ENCODE measurements at places on chromosomes 13 and 19.

GRCh38 chr13:110356362-110356761 lies 49.3 kb downstream of the COL4A2 start:
- DNase-seq, result no peak

DNA sequence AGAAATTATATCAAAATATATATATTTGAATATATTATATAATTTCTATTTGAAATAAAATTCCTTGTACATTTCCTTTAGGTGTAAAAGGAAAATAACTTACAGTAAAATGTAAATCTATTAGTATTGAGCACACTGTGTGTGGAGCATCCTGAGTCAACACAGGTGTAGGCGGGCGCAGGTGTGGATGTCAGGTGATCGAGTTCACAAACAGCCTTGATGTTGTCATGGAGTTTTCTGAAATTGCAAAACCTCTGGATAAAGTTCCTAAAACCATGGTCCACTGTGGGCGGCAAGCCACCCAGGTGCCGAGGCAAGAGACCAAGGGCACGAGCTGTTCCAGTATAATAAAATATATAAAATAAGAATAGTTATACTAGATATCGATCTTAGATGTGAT lies 27.7 kb upstream of the MCF2L start:
- DNase-seq, result no peak

DNA sequence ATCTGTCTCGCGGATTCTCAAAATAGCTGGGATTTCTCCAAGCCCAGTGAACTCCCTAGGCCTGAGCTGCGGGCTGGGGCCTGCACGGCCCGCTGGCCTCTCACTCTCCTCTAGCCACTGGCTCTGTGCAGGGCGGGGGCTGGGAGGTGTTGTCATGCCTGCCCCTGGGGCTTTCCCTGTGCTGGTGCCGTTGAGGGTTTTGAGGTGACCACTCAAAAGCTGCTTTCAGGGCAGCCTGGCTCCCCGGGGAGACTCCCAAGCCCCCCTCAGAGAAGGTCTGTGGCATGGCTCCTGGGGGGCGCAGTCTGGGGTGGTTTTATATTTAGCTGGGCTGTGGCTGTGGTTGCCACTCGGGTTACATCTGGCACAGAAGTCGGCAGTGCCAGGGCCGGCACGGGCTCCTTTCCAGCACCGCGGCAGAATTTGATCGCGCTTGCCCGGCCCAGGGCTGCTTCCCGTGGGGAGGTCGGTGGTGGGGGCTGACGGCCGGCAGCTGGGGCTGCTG lies 10.0 kb downstream of the NDUFB7 start:
- DNase-seq, result peak; percentile 19

DNA sequence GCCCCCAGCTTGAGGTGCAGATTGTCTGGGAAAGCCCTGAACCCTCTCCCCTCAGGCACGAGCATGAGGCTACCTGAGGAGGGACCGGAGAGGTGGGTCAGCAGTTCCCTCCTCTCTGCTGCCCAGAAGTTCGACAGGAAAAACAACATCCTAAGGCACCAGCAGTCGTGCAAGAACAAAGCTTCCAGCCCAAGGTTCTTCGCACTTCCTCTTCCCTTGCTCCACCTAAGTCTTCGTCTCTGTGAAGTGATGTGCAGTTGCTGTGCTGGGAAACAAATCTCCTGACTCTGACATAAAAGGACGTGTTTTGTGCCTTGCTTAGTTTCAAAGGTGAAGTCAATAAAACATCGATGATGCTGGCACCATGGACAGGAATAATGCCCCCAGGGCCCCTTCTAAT lies 173.3 kb downstream of the USP12 start:
- no peak for DNase-seq

- DNase-seq, result peak; percentile 49
Observed at GRCh38 chr13:83086088-83086487, 796.2 kb downstream of the SLITRK1 start.

GRCh38 chr19:1250437-1251260 lies 2.3 kb downstream of the MIDN start:
- DNase-seq, result peak; percentile 60

DNA sequence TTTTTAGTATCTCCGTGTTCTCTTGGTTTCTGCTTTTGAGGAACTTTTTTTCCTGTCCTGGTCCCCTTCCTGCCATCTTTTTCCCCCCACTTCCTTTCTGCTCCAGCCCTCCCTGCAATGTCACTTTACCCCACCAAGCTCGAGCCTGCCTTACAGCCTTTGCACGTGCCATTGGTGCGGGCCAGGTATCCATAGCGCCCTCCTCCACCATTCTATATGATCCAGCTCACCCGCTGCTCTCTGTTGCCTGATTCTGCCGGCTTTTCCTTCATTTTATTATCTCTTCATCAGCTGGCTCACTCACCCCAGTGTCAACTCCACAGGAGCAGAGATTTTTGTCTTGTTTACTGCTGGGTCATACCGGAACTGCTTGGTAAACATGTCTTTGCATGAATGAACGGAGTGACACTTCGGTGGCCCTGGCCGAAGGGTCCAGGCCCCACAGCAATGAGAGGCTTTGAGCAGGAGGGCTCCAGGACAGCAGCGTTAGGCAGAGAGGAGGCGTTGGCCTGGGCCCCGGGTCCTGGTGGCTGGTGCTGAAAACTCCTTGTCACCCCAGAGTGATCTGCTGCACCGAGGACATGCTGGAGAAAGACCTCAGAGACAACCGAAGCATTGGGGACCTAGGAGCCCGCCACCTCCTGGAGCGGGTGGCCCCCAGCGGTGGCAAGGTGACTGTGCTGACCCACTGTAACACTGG lies 1.2 kb downstream of the MRI1 start:
- DNase-seq, result no peak

DNA sequence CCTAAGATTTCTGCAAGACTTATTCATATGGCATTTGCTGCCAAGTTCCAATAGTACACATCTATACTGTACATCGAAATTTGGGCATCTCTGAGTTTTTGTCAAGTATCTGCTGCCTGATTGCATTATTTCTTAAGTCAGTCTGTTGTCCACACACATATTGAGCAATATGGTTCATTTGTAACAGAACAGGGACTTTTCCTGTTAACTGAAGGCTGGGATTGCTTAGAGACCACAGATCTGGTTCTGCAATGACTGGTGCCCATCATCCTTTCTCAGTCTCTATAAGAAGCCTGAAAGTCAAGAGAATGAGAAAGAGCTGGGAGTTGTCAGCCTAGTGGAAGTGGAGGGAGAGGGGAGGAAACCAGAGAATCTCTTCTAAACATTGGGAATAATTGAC lies 22.5 kb upstream of the MYCBP2 start:
- DNase-seq, result no peak

GRCh38 chr19:30061223-30062064 lies 119.4 kb downstream of the URI1 start:
- no peak for DNase-seq

GRCh38 chr19:47094557-47095475 lies 18.8 kb downstream of the ZC3H4 start:
- DNase-seq, result no peak

DNA sequence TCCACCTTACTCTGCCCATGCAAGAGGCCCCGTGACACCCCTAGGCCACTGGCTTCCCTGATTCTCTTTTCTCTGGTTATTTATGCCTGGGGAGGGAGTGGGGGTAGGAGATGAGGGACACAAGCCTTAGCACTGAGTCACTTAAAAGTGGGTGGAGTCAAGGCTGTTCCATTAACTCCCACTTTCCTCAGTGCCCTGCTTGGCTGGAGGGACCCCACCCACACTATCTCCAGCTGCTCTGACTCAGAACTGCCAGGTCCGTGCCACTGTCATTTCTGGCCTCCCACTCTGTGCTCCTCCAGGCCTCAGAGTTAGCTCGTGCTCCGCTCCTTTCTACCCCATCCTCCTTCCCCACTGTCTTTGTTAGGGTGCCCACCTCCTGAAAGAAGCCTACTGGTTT lies 113.4 kb upstream of the UQCRFS1 start:
- no peak for DNase-seq

- DNase-seq, result no peak
Observed at GRCh38 chr19:55538132-55538531, 1.2 kb upstream of the SBK2 start.

DNA sequence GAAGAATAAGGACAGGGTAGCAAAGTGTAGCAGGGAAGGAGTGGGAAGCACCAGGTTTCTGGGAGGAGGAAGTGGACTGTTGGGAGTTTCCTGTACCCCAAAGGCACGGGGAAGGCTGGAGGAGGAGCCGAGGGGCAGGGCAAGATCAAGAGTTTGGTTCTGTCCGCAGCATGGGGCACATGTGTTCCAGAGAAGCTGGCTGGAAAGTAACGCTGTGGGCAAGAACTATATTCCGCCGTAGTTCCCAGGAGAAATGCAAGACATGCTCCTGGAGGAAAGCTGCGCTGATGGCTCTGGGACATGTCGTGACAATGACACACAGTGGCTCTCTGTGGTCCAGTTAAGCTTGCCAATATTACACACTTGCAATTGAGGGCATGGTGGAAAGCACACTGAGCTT lies 51.7 kb upstream of the KPNA3 start:
- no peak for DNase-seq

GRCh38 chr19:28727480-28728159 lies 485.3 kb downstream of the UQCRFS1 start:
- DNase-seq, result no peak

GRCh38 chr19:50205681-50206138 lies 2.3 kb downstream of the MYH14 start:
- DNase-seq, result no peak

DNA sequence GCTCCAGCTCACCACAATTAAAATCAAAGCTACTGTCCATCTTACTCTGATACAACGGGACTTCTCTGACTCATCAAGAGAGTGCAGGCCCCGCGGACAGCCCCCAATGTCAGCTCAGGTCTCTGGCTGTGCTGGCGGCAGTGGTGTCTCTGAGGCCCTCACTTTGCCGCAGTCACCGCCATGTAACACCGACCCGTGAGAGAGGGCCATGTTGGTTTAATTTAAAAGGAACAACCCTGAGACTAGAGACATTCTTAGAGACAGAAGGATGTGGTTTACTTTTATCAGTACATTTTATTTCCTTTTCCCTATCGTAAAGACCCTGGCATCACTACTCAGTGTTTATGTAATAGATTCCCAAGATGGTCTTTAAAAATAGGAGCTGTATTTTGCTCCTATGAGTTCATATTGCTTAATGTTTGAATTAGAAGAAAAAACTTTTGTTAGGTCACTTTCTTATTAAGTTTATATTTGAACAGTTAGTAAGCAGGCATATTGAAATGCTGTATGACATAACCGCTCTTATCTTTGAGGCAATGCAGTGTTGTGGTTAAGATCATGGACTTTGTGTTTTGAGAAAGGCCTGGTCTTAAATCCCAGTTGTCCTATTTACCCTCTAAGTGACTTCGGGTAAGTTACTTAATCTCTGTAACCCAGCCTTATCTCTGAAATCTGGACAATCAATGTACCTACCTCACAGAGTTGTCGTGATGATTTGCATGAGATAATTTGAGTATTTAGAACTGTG lies 23.4 kb downstream of the DGKH start:
- DNase-seq, result peak; percentile 54

GRCh38 chr13:63345835-63346234 lies 1930.2 kb upstream of the PCDH20 start:
- no peak for DNase-seq

GRCh38 chr19:38362076-38362945 lies 12.1 kb upstream of the PSMD8 start:
- peak; percentile 49 for DNase-seq

- DNase-seq, result no peak
Observed at GRCh38 chr19:15893477-15893876, 4.4 kb downstream of the CYP4F2 start.

All from IMR-90 (cell line).